ENCODE measurements at places on chromosomes 1 and 21. TPM values are rescaled to one million over a fixed set of nuclear protein-coding genes. Genes with fewer than 3 reads are reported as not detected.

BMP8A gene
- total RNA-seq: not detected

PLA2G2F gene
- not detected for total RNA-seq

S100A1 gene
- not detected for total RNA-seq

HES3 gene
- total RNA-seq: not detected

KIRREL1 gene
- total RNA-seq: 57.7 TPM

CAMK1G gene
- total RNA-seq: 1.2 TPM

RIMKLA gene
- total RNA-seq: under 0.01 TPM

LYPD8 gene
- not detected for total RNA-seq

All from bronchus fibroblast of lung (primary cell).